ENCODE measurements at places on chromosomes 16 and 17.

DNA sequence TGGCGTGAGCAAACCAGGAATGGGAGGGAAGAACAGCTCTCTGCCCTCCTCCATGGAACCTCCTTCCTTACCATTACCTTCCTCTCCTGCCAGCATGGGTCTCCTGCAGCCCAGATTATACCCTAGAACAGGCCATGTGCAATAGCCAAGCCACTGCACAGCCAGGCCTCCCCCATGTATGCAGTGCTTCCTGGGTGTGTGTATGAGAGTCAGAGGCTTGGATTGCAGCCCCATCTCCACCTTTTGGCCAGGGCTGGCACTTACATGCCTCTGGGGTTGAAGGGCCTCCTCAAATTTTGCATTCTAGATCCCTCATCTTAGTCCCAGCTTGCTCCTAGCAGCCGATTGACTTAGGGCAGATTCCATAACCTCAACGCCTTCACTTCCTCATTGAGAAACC, 133.7 kb downstream of the GSG1L start:
- no peak for DNase-seq

- DNase-seq: no peak
Observed at GRCh38 chr16:10525214-10525825, 55.1 kb downstream of the EMP2 start.

- DNase-seq: no peak
Observed at GRCh38 chr17:75830164-75831031, 13.8 kb downstream of the UNC13D start.

- DNase-seq: no peak
Observed at GRCh38 chr17:75549246-75550138, 24.0 kb downstream of the LLGL2 start.

- no peak for DNase-seq
Observed at GRCh38 chr16:27330542-27330941, 16.8 kb downstream of the IL4R start.

DNA sequence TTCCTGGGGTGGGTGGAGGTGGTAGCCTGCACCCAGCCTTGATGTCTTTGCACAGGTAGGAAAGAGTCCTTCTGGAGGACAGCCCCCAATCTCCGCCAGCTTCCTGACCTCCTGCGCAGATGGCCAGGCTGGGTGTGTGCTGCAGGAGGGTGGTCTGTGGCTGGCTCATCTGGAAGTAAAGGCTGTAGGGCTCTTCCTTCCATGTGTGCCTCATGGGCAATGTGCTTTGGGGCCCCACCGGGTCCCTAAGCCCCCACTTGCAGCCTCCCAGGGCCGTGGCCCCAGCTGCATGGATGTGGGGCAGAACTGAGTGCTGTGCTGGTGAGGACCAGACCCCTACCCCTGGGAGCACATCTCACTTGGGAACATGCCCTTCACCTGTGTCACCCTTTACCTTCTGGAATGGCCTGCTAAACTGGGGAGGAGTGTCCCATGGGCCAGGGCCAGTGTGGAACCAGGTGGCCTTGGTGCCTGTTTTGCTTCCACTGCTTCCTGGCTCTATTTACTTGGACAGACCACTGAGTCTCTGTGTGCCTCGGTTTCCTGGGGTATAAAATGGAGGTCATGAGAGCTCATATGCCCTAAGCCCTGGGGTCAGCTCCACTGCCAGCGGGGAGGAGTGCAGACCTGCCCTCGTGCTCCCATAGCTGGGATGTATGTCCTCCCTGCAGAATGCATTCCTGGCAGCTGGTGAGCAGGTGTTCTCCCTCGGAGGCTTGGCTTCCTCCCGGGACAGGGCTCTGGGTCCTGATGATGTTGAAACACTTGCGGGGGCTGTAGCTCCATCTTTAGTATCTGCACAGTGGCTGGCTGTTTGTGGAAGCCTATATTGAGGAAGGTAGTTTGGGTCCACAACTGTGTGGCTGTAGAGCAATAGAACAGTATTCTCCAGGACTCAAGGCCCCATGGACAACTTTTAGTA, 18.0 kb downstream of the MPRIP start:
- DNase-seq: no peak

- no peak for DNase-seq
Observed at GRCh38 chr16:87816507-87817100, 50.8 kb upstream of the KLHDC4 start.

GRCh38 chr16:648071-648780, 939 bp upstream of the WDR90 start:
- DNase-seq: no peak

DNA sequence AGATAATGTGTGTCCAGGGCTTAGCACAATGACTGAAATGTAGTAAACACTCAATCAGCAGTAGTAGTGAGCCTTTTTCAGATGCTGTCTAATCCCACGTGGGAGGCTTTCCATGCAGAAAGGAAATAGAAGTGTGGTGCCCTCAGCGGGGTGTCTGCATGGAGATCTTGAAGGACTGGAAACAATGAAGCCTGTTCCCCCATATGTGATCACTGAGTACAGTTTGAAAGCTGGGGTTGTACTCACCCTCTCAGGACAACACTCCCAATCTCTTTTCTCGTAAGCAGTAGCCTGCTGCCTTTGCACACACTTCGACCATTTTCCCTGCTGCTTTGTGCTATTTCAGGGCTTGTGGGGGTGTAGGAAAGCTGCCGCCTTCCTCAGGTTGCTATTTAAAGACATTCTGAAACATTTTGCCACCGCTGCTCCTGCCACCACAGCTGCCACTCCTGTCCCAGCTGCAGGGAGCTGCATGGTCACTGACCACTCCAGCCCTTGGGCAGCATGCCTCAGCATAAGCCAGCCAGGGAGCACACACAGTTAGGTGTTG, 40.6 kb upstream of the HAS3 start:
- no peak for DNase-seq

- no peak for DNase-seq
Observed at GRCh38 chr17:573036-573435, 141.6 kb downstream of the VPS53 start.

- peak; percentile 42 for DNase-seq
Observed at GRCh38 chr17:42744283-42744805, 496 bp downstream of the EZH1 start.

DNA sequence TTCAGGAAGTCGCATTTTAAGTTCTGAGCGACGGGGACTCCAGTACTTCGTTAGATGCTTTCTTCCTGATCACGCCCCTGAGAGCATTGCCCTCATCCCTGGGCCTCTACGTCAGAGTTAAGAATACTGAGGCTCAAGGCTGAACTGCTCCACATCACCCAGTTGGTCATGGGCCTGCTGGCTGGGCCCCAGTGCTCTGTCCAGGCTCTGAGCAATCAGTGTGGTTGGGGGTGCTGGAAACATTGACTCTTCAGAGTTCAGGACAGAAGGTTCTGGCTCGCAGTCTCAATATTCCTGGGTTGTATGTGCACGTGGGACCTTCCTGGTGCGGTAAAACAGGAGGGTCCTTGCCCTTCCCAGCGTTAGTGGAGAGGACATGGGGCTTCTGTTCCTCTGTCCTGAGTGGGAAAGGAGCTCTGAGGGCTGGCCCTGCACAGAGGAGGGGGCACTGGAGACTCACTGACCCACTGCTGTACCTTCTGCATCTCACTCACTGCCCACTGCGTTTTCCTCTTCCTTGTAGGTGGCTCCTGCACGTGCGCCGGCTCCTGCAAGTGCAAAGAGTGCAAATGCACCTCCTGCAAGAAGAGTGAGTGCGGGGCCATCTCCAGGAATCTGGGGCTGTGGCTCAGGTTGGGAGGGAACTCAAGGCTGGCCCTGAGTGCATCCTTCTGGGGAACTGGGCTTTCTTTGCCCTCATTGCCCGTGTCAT, 518 bp downstream of the MT1E start:
- no peak for DNase-seq

DNA sequence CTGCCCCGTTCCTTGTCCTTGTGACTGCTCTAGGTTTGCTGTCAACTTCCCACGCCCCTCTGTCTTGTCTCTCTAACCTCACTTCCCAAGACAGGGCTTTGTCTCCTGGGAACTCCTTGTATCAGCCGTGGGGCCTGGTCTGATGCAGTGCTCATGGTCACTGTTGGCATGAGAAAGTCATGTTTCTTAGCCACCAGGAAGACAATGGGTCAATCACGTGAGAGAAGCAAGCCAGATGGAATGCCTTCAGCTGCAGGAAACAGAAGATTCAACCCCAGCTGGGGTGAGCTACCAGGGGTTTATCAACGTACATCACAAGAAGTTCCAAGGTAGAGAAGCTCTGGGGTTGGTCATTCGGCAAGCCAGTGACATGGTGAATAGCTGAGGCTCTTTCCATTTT, 116.6 kb downstream of the IRF8 start:
- no peak for DNase-seq

DNA sequence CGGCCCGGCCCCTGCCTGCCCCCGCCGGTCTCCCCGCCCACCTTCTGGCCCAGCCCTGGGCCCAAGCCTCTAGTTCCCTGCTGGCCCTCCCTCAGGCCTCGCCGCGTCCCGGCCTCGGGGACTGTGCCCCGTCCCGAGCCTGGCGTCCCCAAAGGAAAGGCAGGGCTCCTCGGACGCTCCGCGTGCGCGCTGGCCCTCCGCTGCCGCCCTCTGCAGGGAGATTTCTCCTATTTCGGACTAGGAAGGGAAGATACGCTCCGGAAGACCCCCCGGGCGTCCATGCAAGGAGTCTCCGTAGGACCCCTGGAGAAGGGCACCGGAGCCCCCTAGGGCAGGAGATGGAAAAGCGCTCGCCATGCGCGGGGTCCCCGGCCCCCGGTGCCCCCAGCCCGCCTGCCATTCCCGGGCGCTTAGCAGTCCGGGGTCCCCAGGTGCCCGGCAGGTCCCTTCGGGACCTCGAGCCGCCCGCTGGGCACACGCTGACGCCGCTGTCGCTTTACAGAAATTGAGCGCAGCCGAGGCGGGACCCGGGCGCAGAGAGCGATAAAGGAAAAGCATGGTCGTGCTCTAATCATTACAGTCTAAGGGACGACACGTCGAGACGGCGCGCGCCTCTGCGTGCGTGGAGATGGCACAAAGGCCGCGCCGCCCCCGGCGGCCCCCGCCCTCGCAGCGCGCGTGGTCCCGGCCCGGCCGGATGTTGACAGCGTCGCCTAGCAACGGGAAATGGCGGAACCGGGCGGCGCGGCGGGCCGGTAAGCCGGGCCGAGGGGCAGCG, at the start of gene CCDC40:
CCDC40 (plus strand) TSS at position 706 of the 778 bp plus-strand sequence; CDS start at position 727, 21 bp downstream.
- DNase-seq: peak; percentile 55

DNA sequence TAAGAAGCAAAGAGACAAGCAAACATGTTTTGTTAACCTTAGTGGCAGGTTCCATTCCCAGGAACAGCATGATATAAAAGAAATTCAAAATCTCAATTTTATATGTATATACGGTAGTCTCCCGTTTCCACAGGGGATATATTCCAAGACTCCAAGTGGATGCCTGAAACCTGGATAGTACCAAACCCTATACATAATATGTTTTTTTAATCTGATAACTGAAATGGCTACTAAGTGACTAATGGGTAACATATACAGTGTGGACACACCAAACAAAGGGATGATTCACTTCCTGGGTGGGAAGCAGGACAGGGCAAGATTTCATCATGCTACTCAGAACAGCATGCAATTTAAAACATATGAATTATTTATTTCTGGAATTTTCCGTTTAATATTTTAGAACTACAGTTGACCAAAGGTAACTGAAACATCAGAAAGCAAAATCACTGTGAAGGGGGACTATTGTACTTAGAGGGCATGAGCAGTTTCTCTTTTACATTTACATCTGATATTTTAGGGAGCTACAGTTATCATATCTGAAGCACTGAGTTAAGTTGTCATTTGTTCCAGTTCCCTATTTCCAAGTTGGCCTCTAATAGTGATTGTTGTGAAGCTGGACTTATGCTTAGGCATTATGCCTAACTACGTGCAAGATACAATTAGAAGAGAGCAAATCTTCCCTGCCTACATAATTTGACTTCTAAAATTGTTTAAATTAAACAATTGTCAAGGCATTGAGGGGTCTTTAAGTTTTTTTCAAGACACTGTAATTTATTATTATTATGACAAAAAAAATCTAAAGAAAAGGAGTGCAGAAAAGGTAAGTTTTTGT, 34.1 kb upstream of the ABCA6 start:
- no peak for DNase-seq

GRCh38 chr17:8133399-8133798, 9.5 kb upstream of the HES7 start:
- DNase-seq: no peak

DNA sequence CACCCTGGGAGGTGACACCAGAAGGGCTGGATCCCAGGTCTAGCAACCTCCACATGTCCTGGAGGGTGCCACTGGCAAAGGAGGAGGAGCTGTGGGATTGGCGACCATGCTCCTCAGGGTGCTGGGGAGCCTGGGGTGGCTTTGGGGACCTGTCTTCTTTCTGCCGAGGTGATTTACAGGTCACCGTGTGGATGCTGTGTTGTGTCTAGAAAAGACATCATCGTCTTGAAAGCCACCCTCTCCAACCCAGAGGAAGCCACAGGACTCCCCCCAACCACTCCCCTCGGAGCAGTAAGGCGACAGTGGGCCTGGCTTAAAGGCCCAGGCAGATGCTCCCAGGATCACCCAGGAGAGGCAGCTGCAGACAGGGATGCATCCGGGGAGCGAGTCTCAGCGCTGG, 29.7 kb upstream of the FASN start:
- no peak for DNase-seq

GRCh38 chr17:77042476-77043231, 98.1 kb upstream of the SEC14L1 start:
- no peak for DNase-seq

GRCh38 chr16:12898551-12898950, 2.8 kb upstream of the SHISA9 start:
- DNase-seq: no peak

DNA sequence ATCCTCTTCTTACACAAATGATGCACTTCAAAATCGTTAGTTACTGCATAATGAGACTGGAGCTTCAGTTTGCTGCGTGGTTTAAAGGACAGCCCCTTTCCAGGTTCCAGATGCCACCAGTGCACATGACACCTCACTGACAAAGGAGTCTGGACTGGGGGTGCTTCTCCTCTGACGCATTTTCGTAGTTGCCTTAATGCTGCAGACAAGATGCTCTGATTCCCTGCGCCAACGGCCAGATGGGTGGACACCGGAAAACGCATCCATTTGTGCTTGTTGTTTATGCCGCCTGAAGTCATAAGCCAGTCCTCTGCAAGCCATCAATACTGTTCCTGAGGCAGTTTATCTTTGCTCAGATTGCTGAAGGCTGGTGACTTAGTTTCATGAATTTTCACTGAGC, 16.0 kb downstream of the FBXO31 start:
- no peak for DNase-seq

DNA sequence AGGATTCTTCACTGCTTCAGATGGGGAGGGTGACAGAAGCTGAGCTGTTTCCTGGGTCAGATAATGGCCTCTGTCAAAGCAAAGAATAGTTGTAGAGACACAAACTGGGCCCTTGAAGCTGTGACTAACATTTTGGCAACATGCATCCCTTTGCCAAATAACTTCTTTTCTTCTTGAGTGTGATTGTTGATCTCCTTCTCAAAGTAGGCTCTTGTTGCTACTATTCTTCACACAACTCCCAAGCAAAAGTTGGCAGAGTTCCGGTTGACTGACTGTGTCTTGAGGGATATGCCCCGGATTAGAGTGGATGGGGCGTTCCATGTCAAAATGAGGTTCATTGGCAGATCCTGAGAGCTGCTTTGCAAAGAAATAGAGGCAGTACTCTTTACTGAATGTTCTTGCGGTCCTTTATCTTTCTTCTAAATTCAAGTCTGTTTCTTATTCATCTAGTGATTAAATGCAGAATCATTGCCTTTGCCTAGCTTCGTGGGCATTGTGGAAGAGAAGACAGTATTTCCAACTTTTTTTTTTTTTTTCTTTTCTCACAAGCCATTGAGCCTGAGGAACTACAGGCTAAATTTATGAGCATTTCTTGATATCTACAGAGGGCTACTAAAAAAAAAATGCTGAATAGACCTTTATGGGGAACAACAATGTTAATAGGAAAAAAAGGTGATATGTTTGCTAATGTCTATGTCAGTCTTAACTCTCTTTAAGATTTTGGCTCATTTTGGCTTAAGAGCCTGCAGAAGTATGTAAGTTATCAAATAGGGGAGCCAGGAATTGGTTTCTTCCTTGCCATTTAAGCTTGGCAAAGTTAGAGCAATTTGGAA, 5.8 kb downstream of the WIPF2 start:
- DNase-seq: no peak
